ENCODE measurements at places on chromosomes 2 and 18. TPM values are rescaled to one million over a fixed set of nuclear protein-coding genes. Genes with fewer than 3 reads are reported as not detected.

Gene GALNT14
- total RNA-seq = 0.83 TPM

GRCh38 chr2:219835493-219835892, 208.1 kb downstream of the SLC4A3 start:
- no peak for DNase-seq

DNA sequence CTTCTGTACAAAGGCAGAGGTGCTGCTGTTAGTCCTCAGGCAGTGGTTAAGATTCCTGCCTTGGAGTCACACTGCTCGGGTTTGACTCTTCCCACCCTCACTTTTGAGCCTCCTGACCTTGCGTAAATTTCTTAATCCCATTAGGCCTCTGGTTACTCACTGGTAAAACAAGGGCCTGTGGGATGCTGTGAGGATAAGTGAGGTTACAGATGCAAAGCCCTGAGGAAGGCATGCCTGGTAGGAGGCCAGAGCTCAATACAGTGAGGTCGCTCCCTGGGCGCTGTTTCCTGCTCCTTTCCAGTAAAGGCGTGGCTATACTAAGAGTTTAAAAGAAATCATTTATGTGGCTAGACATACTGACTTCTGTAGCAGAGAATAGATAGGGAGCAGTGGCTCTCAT, 127.5 kb upstream of the TMEM200C start:
- DNase-seq = no peak

DNA sequence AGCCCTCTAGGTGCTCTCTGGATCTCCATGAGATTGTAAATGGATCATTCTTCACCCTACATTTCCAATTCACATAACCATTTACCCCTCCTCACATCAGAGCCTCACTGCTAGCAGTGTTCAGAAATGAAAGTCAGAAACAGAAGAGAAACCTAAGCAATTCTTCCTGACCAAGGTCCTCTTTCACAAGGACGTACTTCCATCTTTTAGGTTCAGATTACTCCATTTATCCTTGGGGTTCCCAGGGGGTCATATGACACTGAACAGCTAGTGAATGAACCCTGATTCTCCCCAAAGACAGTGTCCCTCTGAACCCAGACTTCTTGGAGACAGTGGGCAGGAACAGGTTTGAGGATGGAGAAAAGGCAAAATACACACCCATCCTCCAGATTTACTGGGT, 12.9 kb upstream of the MARCO start:
- DNase-seq = no peak

DNA sequence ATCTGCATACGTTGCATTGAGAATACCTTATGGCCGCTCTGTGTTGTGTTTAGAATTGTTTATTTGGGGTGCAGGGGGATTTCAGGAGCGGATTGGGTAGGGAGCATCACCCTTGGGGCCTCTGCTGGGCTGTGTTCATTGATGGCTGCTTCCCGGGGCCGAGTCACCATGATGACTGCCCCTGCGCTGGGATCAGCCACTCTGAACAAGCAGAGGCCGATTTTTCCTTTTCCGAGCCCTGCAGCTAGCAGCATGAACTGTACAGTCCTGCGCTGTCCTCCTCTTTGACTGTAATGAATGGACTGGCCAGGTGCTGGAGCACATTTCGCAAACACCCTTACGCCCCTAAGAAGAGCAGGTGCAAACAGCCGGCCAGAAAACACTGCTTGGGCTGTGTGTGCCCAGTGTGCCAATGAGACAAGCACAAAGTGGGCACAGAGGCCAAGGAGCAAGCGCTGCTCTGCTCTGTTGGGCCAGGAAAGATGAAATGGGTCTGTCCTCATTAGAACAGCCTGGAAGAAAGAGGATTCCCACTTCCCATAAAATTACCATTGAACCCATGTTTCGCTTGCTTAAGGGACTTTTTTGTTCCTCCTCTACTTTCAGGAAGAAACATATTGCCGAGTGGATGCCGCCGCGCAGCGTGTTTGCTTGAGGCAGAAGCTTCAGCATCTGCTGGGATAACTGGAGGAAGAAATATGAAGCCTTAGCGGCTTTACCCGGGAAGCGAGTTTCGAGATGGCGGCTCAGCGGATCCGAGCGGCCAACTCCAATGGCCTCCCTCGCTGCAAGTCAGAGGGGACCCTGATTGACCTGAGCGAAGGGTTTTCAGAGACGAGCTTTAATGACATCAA, 82.7 kb downstream of the SH3BP4 start:
- no peak for DNase-seq

GRCh38 chr2:105362862-105363591, 25.7 kb downstream of the C2orf49 start:
- DNase-seq = no peak

- DNase-seq = peak; percentile 47
Observed at GRCh38 chr2:39665811-39666490, at the start of gene TMEM178A. TSS of gene TMEM178A (plus strand) at chr2:39665917. CDS start at chr2:39665975, 58 bp downstream.

Measured in lower lobe of right lung (tissue), 2 donors.